Stimulated activated CD4-positive, alpha-beta T cell treated with anti-CD3 and anti-CD28 coated beads, Interleukin-4, amount 100 ng/mL, for 4 hours (primary cell): ENCODE measurements at places on chromosomes 12 and 14.

DNA sequence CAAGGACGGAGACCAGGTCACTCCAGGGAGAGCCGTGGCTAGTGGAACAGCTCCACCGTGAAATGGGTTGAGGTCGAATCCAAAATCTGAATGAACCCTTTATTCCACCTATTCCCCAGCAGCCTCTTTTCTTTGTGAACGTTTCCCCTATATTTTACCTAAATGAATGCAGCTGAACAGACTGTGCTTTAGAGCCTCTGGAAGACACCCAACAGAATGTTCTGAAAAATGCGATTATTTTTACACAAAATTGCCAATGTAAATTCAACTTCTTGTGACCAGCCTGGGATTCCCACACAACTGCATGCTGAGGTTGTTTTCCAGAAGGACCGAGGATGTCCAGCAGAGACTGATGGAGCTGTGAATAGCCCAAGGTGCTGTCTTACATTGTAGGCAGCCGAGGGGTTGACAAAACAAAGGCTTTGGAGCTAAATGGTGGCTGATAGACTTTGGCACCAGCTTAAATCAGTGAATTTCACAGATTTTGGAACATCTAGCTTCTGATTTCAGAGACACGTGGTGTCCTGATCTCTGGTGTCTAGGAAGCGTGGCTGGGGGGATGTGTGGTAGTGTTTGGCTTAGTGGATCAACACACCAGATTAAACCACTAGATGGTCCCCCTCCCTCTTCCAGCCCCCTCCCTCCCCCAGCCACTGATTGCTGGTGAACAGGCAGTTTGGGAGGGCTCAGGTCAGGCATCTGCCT is 150.4 kb downstream of the ZNF664 start:
- no peak for DNase-seq

GRCh38 chr12:38911611-38912010 is 6.2 kb upstream of the CPNE8 start:
- no peak for DNase-seq

DNA sequence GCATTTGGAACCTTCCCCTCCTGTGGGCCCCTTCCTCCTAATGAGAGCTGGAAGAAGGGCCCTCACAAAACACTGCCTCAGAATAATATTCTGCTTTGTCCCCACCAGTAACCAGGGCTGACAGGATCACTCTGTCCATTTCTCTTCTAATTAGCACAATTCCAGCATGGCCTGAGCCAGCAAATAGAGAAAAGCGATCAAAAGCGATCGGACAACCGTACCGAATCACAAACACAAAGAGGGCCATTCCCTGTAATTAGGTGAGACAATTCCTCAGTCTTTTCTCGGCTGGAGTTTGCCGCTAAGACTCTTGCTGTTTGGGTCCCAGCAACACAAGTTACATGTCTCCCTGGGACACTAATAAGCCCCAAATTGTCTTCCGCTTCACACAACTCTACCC is 35.6 kb upstream of the VSX2 start:
- no peak for DNase-seq

DNA sequence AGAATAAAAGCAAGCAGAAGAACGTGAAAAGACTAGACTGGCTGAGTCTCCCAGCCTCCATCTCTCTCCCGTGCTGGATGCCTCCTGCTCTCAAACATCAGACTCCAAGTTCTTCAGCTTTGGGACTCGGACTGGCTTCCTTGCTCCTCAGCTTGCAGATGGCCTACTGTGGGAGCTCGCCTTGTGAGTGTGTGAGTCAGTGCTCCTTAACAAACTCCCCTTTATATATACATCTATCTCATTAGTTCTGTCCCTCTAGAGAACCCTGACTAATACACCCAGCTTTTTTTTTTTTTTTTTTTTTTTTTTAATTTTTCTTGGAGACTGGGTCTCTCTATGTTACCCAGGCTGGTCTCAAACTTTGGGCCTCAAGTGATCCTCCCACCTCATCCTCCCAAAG is 46.9 kb downstream of the ACTN1 start:
- DNase-seq: no peak

DNA sequence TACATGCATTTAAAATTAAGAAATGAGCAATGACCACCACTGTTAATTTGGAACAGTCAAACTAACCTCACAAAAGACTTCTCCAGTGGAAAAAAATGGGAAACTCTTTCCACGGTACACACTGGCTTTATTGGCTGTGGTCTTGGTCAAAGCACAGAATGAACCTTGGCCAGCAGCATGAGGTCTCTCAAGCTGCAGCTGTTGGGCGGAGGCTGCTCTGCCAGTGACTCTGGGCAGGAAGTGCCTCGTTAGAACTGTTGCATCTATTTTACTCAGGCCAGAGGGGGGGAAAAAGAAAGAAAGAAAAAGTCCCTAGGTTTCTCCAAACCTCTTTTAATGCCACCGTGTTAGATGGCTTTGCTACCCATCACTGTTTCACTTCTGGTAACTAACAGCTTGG is 279.8 kb upstream of the DIO2 start:
- no peak for DNase-seq

DNA sequence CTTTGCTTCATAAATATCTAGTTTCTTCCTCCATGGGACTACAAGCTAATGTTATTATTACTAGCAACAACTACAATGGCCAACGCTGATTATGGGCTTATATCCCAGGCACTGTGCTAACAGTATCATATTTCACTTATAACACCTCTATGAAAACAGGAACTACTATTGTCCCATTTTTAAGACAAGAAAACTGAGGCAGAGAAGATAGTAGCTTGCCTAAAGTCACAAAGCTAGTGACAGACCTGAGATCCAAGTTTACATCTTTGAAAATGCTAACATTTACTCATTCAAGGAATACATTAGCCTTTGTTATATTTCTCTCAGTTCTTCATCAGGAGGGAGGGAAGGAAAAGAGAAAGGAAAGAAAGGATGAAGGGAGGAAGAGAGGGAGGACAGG is 32.8 kb downstream of the GIT2 start:
- no peak for DNase-seq

- DNase-seq: peak; percentile 9
Measured at GRCh38 chr14:32576088-32576795, 247.1 kb downstream of the AKAP6 start.

DNA sequence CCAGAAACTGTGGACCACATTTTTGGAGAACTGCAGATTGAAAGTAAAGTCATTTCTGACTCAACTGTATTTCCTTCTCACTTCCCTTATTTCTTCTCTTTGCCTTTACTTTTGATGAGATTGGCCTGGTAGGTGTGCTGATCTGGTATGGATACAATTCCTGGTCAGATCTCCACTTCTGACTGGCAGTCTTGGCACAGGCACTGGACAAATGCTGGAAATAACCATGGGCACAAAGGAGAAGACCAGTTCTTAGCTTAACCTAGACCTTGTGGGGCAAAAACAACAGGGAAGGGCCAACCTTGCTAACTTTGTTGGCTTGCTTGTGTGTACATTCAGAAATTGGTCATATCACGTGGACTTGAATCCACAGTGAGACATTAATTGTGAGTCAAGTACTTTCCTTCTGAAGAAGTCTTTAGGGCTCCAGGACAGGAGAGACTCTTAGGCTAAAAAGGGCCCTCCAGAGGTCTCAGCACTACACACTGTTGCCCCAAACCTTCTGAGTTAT is 75.0 kb downstream of the DIP2B start:
- no peak for DNase-seq

DNA sequence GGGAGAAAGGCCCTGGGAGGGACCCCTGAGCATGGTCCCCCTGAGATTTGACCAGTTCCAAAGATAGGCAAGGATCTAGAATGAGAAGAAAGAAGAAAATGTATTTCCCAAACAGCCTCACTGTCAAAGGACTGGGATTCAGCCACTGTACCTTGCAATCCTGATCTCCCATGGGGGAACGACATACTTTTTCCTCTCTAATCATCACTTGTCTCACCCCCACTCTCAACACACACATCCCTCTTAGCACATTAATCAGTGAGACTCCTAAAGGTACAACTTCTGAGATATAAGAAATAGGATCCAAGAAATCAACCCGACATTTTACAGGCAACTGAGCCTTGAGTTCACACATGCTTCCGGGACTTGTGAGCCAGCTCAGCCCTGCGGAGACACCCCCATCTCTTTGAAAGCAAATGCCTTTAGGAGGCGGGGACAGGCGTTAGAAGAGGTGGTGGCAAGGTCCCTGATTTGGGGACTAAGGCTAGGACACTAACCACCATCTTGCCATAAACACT is 1.4 kb downstream of the MAP3K9 start:
- DNase-seq: peak; percentile 66

GRCh38 chr14:77139540-77140358 is 1.8 kb downstream of the ZDHHC22 start:
- peak; percentile 48 for DNase-seq

DNA sequence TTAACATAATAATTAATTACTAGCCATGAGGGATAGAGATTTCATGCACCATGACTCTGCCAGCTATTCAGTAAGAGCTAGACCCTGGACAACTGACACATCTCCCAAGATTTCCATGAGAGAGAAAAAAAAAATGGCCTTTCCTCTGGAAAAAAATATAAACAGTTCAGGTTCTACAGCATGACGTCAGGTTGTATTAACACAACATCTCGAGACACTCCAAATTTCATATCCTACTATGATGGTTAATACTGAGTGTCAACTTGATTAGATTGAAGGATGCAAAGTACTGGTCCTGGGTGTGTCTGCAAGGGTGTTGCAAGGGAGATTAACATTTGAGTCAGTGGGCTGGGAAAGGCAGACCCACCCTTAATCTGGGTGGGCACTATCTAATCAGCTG is 11.1 kb downstream of the DBX2 start:
- no peak for DNase-seq

GRCh38 chr14:58215191-58215914 is 15.4 kb downstream of the ACTR10 start:
- no peak for DNase-seq

DNA sequence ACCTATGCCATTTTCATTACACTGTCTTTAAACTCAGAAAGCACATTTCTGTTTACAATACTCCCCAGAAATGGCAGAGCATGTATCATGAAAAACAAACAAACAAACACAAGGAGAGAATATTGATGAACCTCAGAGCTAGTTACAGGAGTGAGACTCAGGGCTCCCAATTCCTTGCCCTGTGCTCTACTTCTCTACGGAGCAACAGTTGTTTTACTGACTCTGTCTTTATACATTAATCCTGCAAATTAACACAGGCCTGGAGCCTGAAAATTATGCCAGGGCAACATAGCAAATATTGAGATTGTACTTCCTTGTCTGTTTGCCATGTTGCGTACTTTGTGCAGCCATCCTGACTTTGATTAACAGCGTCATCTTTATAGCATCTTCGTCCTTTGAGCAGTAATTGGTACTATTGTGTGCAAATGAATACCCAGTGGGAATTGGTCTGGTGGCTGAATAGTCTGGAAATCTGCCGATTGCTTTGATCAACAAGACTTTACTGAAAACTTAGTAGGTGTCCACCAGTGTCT is 15.2 kb upstream of the AKAP6 start:
- no peak for DNase-seq

- DNase-seq: no peak
Measured at GRCh38 chr12:75945581-75945980, 86.0 kb downstream of the PHLDA1 start.

- DNase-seq: no peak
Measured at GRCh38 chr14:32412532-32412931, 83.4 kb downstream of the AKAP6 start.

DNA sequence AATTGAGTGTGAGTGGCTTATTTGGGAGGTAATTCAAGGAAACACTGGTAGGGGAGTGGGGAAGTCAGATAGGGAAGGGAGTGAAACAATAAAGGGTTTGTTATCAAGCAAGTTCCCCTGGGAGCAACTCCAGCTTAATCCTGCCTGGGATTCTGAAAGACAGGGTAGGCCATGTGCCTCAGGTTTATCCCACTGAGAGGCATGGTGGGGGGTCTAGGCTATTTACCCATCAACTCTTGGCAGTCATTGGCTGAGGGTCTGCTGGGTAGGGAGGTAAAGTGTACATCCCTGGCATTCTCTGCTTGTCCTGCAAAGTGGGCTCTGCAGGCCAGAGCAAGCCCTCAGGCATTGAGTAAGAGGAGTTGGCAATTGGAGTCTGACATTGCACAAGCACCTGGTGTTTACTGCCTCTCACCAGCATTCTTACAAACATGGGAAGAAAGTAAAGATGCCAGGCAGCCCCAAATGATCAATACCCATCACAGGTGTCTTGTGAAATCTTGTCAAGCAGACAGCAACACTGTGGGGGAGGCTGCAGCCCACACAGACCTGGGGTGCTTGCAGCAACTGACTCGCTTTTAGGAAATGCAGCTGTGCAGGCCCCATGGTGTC is 169.3 kb downstream of the KTN1 start:
- no peak for DNase-seq

- DNase-seq: no peak
Measured at GRCh38 chr12:107091381-107091780, 2.0 kb downstream of the CRY1 start.

DNA sequence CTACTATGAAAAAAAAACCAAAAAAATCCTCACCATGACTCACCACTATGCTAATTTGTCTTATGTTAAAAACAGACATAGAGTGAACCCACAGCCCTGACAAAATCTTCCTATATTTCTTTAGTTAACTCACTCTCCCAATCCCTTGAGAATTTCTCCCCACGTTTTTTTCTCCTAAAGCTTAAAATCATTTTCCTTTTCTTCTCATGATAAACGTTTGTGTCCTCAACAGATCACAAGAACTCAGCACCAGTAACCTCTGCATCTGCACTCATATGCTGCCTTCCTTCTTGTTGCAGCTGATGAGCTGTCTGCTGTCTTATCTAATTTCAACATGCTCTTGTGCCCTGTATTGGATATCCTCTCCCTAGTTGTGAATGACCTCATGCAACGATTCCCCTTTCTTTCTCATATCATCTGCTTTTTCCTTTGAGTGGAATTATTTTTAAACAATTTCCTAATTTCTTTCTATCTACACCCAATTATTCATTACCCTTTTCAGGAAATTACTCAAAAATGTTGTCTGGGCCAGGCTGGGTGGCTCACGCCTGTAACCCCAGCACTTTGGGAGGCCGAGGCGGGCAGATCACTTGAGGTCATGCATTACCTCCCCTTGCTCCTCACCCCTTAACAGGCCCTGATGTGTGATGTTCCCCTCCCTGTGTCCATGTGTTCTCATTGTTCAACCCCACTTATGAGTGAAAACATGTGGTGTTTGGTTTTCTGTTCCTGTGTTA is 427.5 kb upstream of the MGAT4C start:
- DNase-seq: no peak

- no peak for DNase-seq
Measured at GRCh38 chr12:88063375-88063774, 34.2 kb upstream of the C12orf50 start.

GRCh38 chr14:26255213-26255612 is 342.6 kb downstream of the NOVA1 start:
- DNase-seq: no peak

DNA sequence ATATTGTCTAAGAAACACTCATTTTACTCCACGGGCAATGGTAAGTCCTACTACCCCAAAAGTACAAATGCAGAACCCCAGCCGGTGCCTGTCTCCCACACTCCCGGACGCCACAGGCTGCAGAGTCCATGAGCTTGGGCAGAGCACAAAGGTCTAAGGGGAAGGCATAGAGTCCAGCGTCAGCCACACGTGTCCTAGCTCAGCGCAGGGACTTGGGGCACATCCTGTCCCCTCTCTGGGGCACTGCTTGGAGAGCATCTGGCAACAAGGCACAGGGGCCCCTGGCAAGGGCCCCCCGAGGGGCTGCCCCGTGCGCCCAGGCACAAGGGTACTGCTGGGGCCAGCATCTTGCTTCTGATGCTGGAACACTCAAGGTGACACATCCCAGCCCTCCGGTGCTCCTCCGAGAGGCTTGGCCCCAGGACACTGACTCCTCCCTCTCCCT is 58.4 kb downstream of the BCL11B start:
- DNase-seq: no peak
